Left hindlimb (tissue), 1 donor: ENCODE measurements at places on chromosomes 3 and 15.
A peak's percentile ranks its signal among the peaks of the same experiment; 100 is the strongest.

- DNase-seq, result no peak
Measured at GRCh38 chr3:30349507-30349906, 256.9 kb upstream of the TGFBR2 start.

DNA sequence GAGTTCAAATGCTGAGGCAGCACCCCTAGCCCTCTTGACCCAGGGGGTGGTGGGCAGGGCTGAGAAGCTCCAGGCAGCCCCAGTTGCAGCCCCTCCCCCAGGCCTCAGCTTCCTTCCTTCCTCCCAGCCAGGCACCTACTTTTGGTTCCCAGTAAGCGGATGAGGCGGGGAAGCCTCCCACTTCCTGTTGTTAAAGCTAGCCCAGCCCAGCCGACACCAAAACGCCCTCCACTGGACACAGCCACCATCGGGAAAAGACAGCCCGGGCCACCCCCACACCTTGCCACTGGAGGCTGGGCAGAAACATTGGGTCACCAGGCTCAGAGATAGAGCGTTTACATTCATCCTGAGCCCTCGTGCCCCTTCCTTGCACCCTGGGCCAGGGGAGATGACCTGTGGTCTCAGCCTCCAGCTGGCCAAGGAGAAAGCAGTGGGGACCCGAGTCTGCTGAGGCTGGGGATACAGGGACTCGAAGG, 3.5 kb downstream of the DUSP7 start:
- DNase-seq, result peak; percentile 86

DNA sequence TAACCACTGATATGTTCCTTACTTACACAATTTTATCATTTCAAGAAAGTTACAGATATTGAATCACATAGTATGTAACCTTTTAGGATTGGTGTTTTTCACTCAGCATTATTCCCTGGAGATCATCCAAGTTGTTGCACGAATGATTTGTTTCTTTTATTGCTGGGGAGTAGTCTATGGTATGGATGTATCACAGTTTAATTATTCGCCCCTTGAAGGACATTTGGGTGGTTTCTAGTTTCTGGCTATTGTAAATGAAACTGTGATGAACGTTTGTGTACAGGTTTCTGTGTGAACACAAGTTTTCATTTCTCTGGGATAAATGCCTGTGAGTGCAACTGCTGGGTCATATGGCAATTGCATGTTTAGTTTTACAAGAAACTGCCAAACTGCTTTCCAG, 68.8 kb downstream of the NMNAT3 start:
- no peak for DNase-seq

GRCh38 chr3:64082411-64082810, 59.1 kb upstream of the PSMD6 start:
- DNase-seq, result no peak

DNA sequence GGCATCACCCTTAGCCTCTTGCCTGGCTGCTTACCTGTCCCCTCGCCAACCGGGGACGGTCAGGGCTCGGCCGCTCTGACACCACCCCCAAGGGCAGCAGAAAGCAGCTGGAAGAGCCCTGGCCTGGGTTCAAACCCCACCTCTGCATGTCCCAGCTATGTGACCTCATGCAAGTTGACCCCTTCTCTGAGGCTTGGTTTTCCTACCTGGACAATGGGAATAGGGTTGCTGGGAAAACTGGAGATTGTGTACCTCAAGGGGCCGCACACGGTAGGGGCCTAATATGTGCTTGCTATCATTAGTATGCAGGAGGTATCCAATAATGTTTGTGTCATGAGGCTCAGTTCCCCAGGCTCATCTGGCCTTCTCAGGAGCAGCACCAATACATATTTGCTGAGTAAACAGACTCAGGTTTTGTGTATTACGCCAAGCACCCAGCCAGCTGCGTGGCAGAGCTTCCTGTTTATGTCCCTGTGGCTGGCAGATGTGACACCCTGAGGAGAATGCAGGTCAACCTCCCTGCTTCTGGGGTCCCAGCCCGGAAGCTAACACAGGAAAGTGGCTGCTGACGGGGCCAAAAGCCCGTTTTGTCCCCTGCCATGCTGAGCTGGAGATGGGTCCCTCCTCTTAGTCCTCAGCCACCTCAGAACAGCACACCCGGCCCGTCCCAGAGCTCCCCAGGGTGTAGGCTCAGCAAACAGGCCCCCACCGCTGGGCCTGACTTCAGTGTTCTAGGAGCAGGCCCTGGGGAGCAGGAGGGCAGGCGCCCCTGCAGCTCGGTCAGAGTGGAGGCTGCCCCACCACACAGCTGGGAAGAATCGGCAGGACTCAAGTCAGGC, 29.7 kb downstream of the PLXND1 start:
- DNase-seq, result no peak
